ENCODE measurements at places on chromosomes 11 and 22. TPM values are rescaled to one million over a fixed set of nuclear protein-coding genes. Genes with fewer than 3 reads are reported as not detected.

Gene SCN3B
- total RNA-seq = not detected

Gene SLC17A6
- not detected for total RNA-seq

Gene C22orf31
- total RNA-seq = not detected

Gene OR52N4
- total RNA-seq = 1.1 TPM

Gene PACSIN2
- 32.3 TPM for total RNA-seq

Gene ELFN2
- 0.10 TPM for total RNA-seq

Gene VSIG2
- total RNA-seq = not detected

Gene NAALADL1
- 7.3 TPM for total RNA-seq

DNA sequence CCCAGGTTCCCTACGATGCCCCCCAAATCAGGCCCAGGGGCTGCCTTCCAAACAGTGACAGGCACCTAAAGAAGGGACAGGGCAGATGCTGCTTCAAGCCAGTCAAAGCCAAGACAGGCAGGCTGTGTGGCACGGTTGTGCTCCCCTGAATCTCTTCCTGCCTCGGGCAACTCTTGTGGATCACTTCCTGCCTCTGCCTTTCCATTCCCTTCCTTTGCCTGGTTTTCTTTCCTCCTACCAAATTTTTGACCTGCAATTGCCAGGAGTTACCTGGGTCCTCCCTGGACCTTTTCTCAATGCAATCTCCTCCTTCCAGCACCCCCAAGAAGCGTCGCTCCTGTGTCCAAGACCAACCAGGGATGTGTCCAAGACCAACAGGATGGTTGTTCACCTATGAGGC lies 5.5 kb downstream of the C11orf16 start:
- H3K4me3 ChIP-seq = no peak overlapping the region
- H3K4me1 ChIP-seq = no peaks in the 10 kb centered on the region
- DNase-seq = no peak

GRCh38 chr11:65113839-65114238 lies 2.2 kb downstream of the TM7SF2 start:
- H3K4me3 ChIP-seq = peak overlapping the region; percentile 86
- peak overlapping the region; percentile 88 for H3K27ac ChIP-seq

- no peaks in the 10 kb centered on the region for H3K36me3 ChIP-seq
- peaks cover 5% of the 10 kb centered on the region for H3K27me3 ChIP-seq
- H3K4me3 ChIP-seq = no peak overlapping the region
- no peaks in the 10 kb centered on the region for H3K4me1 ChIP-seq
- H3K27ac ChIP-seq = peak overlapping the region; percentile 60
Observed at GRCh38 chr11:1832211-1832919, 2.4 kb upstream of the SYT8 start.

DNA sequence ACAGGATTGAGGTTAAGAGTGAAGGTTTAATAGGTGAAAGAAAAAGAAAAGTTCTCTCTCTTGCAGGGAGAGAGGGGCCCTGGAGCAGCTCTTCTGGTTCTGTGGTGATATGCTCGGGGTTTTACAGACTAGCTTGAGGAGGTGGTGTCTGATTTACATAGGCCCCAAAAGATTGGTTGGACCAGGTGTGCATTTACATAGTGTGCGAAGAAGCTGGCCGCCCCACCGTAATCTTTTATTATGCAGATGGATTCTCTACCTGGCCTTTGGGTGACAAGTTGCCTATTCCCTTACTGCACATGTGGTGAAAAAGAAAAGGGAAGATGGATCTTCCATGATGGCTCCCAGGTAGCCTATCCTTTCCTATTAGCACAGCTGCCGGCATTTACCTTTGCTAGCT lies 219.9 kb upstream of the GRIA4 start:
- no peaks in the 10 kb centered on the region for H3K36me3 ChIP-seq
- H3K27me3 ChIP-seq = no peaks in the 10 kb centered on the region
- H3K4me3 ChIP-seq = no peak overlapping the region
- H3K27ac ChIP-seq = no peak overlapping the region
- H3K4me1 ChIP-seq = no peaks in the 10 kb centered on the region

- H3K4me1 ChIP-seq = no peaks in the 10 kb centered on the region
- no peaks in the 10 kb centered on the region for H3K36me3 ChIP-seq
- no peak for DNase-seq
- H3K27me3 ChIP-seq = no peaks in the 10 kb centered on the region
- no peak overlapping the region for H3K27ac ChIP-seq
Observed at GRCh38 chr11:87840786-87841185, 334.5 kb downstream of the RAB38 start.

DNA sequence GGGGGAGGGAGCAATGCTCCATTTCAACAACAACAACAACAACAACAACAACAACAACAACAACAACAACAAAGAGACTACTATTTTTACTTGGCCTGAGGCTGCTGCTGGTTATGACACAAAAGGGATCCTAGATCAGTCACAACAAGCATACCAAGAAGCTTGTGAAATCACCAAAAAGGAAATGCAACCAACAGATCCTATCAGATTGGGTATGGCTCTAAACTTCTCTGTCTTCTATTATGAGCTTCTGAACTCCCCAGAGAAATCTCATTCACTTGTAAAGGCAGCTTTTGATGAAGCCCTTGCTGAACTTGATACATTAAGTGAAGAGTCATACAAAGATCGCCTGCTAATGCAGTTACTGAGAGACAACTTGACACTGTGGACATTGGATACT lies 10.5 kb upstream of the MS4A2 start:
- DNase-seq = no peak
- H3K4me3 ChIP-seq = no peak overlapping the region
- H3K4me1 ChIP-seq = no peaks in the 10 kb centered on the region
- no peak overlapping the region for H3K27ac ChIP-seq
- no peaks in the 10 kb centered on the region for H3K36me3 ChIP-seq

- H3K36me3 ChIP-seq = no peaks in the 10 kb centered on the region
- no peaks in the 10 kb centered on the region for H3K27me3 ChIP-seq
- DNase-seq = no peak
- no peak overlapping the region for H3K27ac ChIP-seq
Observed at GRCh38 chr11:6962673-6963072, 36.4 kb downstream of the ZNF215 start.

DNA sequence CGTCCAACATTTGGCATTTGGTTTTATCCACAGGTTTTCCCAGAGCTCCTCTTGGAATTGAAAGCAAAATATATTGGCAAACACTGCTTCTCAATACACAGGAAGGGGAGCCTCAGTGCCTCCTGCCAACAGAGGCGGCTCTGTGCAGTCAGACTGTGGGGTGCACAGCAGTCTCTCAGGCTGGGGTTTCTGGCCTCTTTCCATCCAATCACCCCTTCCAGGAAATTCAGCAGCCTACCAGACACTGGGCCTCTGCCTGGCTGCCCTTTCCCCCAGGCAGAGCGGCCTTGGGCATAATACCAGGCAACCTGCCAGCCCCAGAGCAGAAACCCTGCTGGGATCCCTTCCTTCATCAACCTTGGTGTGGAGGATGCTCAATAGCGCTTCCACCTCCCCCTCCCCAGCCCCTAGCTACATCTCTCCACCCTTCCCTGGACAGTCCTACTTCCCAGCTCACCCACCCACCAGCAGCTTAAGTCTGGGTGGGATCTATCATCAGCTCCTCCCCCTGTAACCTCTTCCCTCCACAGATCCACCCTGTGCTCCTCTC lies 17.8 kb upstream of the RAPSN start:
- DNase-seq = no peak
- no peaks in the 10 kb centered on the region for H3K27me3 ChIP-seq
- H3K4me1 ChIP-seq = peaks cover 5% of the 10 kb centered on the region
- H3K27ac ChIP-seq = peak overlapping the region; percentile 60
- H3K36me3 ChIP-seq = peaks cover 43% of the 10 kb centered on the region
- H3K4me3 ChIP-seq = no peak overlapping the region

DNA sequence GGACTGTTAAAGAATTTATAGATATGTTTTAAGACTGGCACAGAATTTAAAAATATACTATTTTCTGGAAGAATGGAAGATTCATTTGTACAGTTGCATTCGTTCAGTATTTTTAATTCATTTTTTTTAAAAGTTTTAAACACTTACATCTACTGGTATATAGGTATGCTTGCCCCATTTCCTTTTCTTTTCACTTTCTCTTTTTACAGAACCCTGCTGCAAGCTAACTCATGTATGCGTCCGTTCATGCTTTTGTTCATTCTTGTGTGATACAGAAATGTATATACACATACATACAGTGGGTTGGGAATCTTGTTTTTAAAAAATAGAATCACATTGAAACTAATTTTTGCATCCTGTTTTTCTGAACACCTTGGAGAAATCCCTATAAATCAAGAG lies 31.0 kb downstream of the PACS1 start:
- H3K4me1 ChIP-seq = peaks cover 52% of the 10 kb centered on the region
- H3K27ac ChIP-seq = peak overlapping the region; percentile 95
- DNase-seq = no peak
- no peaks in the 10 kb centered on the region for H3K27me3 ChIP-seq
- H3K4me3 ChIP-seq = peak overlapping the region; percentile 75

DNA sequence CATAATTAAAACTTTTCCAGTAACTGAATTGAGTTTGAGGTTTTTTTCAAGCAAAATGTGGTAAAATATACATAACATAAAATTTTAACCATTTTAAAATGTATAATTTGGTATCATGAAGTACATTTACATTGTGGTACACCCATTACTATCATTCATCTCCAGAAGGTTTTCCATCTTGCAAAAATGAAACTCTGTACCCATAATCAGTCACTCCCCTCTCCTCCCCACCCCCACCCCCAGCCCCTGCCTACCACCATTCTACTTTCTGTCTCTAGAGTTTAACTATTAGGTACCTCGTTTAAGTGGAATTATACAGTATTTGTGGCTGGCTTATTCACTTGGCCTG lies 63.7 kb downstream of the MICAL2 start:
- H3K27ac ChIP-seq = peak overlapping the region; percentile 84
- H3K4me1 ChIP-seq = peaks cover 62% of the 10 kb centered on the region
- no peaks in the 10 kb centered on the region for H3K27me3 ChIP-seq
- peaks cover 23% of the 10 kb centered on the region for H3K36me3 ChIP-seq
- no peak for DNase-seq

GRCh38 chr11:124176925-124177715 lies 6.0 kb upstream of the OR10D3 start:
- no peak overlapping the region for H3K27ac ChIP-seq
- H3K4me1 ChIP-seq = no peaks in the 10 kb centered on the region
- H3K4me3 ChIP-seq = no peak overlapping the region

DNA sequence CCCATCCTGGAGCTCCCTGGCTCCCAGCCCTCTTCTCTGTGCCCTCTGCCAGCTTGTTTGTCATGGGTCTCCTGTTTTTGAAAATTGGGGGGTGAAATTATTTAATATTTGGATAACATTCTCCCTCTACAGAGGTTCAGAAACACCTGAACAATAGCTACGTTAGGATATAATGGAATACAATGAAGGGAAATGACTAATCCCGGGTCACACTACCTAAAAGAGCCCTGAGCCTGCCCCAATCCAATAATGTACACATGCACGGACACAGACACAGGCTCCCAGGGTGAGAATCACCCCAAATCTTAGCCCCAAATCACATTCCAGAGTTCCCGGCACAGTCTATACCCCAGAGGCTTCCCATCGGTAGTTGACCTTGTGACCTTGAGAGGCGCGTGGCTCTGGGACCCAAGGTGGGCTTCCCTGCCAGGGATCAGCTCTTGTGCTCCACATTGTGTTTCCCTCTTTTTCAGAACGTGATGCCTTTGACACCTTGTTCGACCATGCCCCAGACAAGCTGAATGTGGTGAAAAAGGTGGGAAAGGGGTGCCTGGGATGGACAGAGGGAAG lies 135.5 kb downstream of the PARVA start:
- no peak overlapping the region for H3K27ac ChIP-seq
- H3K36me3 ChIP-seq = no peaks in the 10 kb centered on the region
- no peaks in the 10 kb centered on the region for H3K4me1 ChIP-seq
- H3K27me3 ChIP-seq = no peaks in the 10 kb centered on the region
- no peak overlapping the region for H3K4me3 ChIP-seq
- no peak for DNase-seq

DNA sequence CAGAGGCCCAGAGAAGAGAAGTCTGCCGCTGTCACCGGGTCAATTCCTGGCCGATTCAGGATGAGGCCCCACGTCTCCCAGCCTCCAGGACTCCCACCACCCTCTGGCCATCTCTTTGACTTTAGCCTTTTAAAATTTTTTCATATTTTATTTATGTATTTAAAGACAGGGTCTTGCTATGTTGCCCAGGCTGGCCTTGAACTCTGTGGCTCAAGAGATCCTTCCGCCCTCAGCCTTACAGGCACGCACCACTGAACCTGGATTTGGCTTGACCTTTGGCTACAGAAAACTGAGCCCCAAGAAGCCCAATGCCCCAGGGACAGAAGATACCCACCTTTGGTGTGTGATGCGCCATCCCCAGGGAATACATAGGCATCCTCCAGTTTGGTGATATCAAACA lies 3.9 kb downstream of the POLR3H start:
- peaks cover 38% of the 10 kb centered on the region for H3K4me1 ChIP-seq
- no peaks in the 10 kb centered on the region for H3K27me3 ChIP-seq
- H3K4me3 ChIP-seq = no peak overlapping the region
- no peak for DNase-seq
- no peak overlapping the region for H3K27ac ChIP-seq
- H3K36me3 ChIP-seq = no peaks in the 10 kb centered on the region

GRCh38 chr11:117010808-117011540 lies 87.3 kb downstream of the SIK3 start:
- no peaks in the 10 kb centered on the region for H3K36me3 ChIP-seq
- no peaks in the 10 kb centered on the region for H3K27me3 ChIP-seq
- no peak for DNase-seq
- H3K27ac ChIP-seq = no peak overlapping the region

- no peak overlapping the region for H3K27ac ChIP-seq
- peaks cover 6% of the 10 kb centered on the region for H3K4me1 ChIP-seq
- DNase-seq = no peak
- no peak overlapping the region for H3K4me3 ChIP-seq
- peaks cover 15% of the 10 kb centered on the region for H3K36me3 ChIP-seq
- no peaks in the 10 kb centered on the region for H3K27me3 ChIP-seq
Observed at GRCh38 chr22:29369460-29369859, 18.9 kb downstream of the AP1B1 start.

DNA sequence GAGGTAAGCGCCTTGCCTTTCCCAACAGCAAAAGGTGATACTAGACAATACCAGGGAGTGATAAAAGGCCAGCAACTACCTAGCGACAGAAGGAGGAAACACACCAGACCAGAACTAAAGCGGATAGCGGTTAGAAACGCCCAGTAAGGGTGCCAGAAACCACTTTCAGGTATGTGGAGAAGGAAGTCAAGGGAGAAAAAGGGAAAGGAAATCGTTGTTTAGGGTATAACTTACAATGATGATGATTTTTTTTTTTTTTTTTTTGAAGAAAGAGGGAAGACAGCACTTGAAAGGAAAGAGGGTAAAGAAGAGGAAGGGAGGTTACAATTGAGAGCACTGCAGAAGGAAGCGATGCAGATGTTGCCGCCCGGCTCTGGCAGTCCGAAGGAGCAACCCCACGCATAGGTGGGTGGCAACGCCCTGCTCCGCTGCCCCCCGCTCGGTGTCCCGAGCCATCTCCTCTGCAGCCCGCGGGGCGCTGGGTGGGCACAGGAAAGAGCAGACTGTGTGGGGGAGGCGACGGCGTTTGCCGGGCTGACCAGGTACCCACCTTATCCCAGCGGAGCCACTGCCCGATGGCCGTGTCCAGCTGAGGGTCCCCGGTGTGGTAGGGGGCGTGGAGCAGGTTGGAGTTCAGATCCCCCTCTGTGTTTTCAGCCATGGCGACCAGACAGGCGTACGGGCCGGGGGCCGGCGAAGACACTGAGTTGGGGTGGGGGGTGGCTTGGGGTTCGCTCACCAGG lies 561 bp downstream of the PGM2L1 start:
- no peaks in the 10 kb centered on the region for H3K27me3 ChIP-seq
- peak; percentile 67 for DNase-seq
- H3K36me3 ChIP-seq = peaks cover 2% of the 10 kb centered on the region
- H3K4me1 ChIP-seq = peaks cover 28% of the 10 kb centered on the region
- H3K27ac ChIP-seq = peak overlapping the region; percentile 79

All from activated CD4-positive, alpha-beta T cell treated with anti-CD3 and anti-CD28 coated beads, Interleukin-2, amount 10 ng/mL, durations not matched to agents 7 days and 5 days (primary cell).